Activated naive CD8-positive, alpha-beta T cell treated with anti-CD3 and anti-CD28 coated beads for 36 hours (primary cell): ENCODE measurements at places on chromosomes 3 and 15. TPM values are rescaled to one million over a fixed set of nuclear protein-coding genes. Genes with fewer than 3 reads are reported as not detected.

The CIAO2A gene
- 99.2 TPM for total RNA-seq

The TICRR gene
- total RNA-seq: 22.5 TPM

The IQCF5 gene
- total RNA-seq: not detected

The ALPK3 gene
- total RNA-seq: 0.06 TPM

The CEP97 gene
- 17.1 TPM for total RNA-seq

The ZMYND10 gene
- total RNA-seq: 0.74 TPM

The NEK10 gene
- 0.41 TPM for total RNA-seq

The REC114 gene
- total RNA-seq: not detected

The GOLGA8S gene
- total RNA-seq: not detected
